ENCODE measurements at places on chromosomes 5 and 9. TPM values are rescaled to one million over a fixed set of nuclear protein-coding genes. Genes with fewer than 3 reads are reported as not detected.

ZNF483 gene
- total RNA-seq: 19.1 TPM

- DNase-seq: no peak
Observed at GRCh38 chr9:526904-527591, 312.4 kb downstream of the DOCK8 start.

DNA sequence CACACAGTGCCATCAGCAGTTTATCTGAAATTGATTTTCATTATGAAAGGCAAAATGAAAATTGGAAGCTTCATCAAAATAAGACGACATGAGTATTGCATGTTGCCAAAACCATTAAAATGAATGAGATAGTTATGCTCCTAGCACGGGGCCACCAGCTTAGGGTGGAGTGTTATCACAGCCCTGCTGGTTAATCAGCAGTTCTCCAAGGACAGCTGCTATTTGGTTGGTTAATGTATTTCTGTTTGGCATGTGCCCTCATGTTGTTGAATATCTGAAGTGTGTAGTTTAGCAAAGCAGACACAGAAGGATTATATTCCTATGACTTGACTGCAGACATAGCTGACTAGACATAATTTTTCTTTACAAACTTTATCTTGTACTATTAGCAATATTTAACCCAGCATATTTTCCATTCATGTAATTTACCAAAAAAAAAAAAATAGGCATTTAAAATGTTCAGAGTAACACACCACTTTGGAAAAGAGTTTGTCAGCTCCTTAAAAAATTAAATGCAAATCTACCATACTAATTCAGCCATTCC, 98.6 kb upstream of the PIK3R1 start:
- no peak for DNase-seq

GRCh38 chr9:115914291-115914690, 239.3 kb upstream of the PAPPA start:
- DNase-seq: no peak

BSPRY gene
- 10.2 TPM for total RNA-seq

- DNase-seq: no peak
Observed at GRCh38 chr5:142861011-142861410, 90.8 kb downstream of the ARHGAP26 start.

GRCh38 chr5:141875022-141875740, 3.0 kb downstream of the PCDH1 start:
- no peak for DNase-seq

DNA sequence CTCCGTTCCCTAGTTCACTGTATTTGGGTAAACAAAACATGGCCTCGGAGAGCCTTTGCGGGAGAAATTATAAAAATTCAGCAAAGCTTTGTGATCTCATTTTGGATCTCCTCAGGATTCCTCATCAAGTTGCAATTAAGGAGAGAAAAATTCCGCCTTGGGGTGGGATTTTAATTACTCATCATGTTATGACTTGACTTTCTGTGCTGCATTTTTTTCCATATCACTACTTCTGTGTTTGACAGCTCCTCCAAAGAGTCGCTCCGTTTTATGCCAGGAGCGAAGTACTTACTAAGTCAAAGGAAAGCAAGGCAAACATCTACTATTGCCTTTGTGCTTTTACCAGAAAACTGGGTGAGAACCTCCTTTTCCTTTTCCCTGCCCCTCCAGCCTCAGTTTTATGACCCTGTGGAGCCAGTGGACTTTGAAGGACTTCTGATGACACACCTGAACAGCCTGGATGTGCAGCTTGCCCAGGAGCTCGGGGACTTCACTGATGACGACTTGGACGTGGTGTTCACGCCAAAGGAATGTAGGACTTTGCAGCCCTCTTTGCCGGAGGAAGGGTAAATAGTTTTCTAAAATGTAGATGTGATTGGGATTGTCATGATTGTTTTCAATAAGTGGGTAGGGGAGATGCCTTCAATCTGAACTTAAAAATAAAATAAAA, 71.5 kb downstream of the DOCK8 start:
- no peak for DNase-seq

DNA sequence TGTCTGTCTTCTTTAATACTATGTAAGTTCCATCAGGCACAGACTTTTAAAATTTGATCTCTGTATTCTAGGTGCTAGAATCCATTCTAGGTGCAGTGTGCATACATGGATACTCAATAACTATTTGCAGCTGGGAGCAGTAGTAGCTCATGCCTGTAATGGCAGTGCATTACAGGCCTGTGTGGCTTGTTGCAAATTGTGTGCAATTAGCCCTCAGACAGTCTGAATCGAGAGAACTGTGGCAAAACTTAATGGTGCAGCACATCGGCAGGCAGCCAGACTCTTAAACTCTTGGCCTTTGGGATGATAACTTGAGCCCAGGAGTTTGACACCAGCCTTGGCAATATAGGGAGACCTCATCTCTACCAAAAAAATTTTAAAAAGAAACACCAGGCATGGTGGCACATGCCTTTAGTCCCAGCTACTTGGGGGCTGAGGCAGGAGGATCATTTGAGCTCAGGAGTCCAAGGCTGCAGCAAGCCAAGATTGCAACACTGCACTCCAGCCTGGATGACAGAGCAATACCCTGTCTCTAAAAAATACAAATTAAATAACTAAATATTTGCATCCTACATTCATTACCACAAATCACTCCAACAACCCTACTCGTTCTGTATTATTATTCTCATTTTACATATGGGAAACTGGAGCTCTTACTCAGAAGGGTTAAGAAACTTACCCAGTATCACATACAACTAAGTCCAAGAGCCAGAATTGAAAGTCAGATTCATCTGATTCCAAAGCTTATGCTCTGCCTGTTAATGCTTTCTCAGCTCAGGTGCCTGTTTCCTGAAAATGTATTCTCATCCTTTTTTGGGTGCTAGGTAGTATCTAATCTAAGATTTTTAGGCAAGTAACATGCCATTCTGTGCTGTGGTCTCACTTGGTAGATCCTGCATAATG, 30.1 kb downstream of the PRKACG start:
- DNase-seq: no peak

GRM6 gene
- not detected for total RNA-seq

DNA sequence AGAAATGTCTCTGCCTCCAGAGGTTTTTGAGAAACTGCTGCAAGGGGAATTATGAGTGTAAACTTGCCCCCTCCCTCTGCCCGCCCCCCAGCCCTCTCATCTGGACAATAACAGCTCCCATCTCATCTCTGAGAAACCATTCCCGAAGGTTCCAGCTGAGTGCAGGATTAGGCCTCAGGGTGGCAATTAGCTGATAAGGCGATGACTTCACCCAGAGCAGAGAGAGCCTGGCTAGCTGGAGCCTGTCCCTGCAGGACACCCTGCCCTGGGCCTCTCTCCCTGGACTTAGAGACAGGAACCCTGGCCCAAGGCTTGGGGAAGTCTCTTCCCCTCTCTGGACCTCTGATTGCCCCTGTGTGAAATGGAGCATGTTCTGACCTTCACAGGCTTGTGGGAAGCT, 45.7 kb upstream of the HAND1 start:
- no peak for DNase-seq

GRCh38 chr5:104184264-104184663, 621.7 kb upstream of the NUDT12 start:
- no peak for DNase-seq

- no peak for DNase-seq
Observed at GRCh38 chr5:74850030-74850429, 16.2 kb downstream of the FAM169A start.

DNA sequence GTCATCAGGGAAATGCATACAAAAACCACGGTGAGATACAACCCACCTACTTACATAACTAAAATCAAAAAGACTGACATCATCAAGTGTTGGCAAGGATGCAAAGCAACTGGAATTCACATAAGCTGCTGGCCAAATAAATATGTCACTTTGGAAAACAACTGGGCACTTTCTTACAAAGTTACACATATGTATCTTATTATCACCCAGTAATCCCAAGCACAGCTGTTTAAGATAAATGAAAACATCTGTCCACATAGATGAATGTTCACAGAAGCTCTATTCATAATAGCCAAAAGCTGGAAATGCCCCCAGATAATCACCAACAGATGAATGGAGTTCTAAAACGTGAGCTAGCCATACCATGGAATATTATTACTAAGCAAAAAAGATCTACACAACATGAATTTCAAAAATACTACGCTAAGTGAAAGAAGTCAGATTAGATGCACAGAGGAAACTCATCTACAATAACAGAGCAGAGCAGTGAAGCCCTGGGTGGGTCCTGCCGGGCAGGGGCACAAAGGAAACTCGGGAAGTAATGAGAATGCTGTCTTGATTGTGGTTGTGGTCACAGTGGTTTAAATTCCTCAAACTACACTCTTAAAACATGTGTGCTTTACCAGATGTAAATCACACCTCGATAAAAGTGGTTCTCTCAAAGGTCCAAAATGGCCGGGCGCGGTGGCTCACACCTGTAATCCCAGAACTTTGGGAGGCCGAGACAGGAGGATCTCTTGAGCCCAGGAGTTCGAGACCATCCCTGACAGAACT, 8.5 kb downstream of the CAMSAP1 start:
- DNase-seq: no peak

- no peak for DNase-seq
Observed at GRCh38 chr5:179923436-179923835, 15.7 kb upstream of the TBC1D9B start.

DNA sequence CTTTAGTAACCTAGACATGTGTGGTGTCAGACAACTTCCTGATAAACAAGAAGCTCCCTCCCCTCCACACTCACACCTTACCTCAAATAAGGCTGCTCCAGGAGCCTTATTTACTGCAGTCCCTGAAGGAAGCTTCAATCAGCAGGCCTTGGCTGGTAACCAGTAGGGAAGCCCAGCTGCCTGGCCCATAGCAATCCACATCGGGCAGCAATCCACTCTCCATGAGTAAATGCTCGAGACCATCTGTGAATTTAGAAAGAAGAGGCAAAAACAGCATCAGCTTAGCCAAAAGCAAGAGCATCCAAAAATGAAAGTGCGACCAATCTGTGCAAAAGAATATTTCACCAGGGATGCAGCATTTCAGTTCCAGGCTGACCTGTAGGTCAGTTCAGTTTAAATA, 213.3 kb upstream of the TUSC1 start:
- no peak for DNase-seq

DNA sequence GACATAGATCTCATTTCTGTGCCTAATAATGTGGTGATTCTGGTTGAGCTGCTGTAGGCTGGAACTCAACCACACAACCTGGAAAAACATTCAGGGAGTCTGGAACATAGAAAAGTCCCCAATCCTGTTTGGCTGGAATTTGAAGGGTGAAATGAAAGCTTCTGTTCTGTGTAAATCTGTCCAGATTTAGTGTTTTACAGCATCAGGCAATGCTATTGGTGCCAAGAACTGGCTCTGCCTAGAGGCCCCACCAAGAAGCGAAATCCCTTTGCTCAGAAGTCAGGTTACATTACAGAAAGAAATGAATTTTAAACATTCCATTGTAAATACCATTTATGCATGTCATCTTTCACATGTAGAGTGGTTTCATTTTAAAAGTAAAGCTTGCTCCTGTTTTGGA, 56.3 kb downstream of the TMEM174 start:
- no peak for DNase-seq

- no peak for DNase-seq
Observed at GRCh38 chr9:68887232-68887631, 126.7 kb downstream of the PRKACG start.

GRCh38 chr5:17150531-17150930, 66.9 kb upstream of the BASP1 start:
- no peak for DNase-seq

NOXA1 gene
- 12.5 TPM for total RNA-seq

PCDHA13 gene
- total RNA-seq: 0.42 TPM

DNA sequence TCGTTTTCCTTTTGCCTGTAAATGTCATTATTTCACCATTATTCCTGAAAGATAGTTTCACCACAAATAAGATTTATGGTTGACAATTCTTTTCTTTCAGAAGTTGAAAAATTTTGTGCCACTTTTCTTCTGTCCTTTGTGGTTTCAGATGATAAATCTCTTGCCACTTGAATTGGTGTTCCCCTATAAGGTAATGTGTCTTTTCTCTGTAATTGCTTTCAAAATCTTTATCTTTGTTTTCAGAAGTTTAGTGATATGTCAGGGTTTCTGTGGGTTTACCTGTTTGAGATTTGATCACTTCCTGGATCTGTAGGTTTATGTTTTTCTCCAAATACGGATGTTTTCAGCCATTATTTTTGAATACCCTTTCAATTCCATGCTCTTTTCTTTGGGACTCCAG, 14.6 kb downstream of the RASA1 start:
- DNase-seq: no peak

DNA sequence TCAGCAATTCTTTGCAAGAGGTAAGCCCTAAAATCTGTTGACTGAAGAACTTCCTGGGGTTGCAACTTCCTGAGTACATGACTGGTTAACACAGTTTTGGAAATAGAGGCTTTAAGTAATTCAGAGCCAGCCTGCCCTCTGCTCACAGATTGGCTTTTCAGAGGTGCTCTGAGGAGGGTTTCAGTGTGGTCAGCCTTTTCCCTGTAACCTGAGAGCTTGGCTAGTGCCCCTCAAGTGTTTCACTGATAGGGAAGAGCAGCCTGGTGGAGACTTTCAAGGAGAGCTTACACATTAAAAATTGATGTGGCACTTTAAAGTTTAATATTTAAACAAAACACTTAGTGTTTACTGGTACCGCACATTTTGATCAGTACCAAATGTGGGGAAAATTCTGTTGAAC, 56.7 kb upstream of the FOXB2 start:
- no peak for DNase-seq

DNA sequence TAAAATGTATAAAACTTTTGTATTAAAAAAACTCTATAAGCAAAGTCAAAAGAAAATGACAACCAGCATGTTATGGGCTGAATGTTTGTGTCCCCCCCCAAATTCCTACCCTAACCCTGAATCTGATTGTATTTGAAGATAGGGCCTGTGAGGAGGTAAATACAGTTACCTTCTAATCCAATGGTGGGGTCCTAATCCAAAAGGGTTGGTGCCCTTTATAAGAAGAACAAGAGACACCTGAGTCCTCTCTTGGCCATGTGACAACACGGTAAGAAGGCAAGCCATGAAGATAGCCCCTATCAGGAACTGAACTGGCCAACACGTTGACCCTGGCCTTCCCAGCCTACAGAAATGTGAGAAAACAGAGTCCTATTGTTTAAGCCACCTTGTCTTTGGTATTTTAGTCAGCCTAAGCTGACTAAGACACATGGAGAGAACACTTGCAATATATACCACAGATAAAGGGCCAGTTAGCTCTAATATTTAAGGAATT, 49.7 kb upstream of the AKNA start:
- no peak for DNase-seq

DNA sequence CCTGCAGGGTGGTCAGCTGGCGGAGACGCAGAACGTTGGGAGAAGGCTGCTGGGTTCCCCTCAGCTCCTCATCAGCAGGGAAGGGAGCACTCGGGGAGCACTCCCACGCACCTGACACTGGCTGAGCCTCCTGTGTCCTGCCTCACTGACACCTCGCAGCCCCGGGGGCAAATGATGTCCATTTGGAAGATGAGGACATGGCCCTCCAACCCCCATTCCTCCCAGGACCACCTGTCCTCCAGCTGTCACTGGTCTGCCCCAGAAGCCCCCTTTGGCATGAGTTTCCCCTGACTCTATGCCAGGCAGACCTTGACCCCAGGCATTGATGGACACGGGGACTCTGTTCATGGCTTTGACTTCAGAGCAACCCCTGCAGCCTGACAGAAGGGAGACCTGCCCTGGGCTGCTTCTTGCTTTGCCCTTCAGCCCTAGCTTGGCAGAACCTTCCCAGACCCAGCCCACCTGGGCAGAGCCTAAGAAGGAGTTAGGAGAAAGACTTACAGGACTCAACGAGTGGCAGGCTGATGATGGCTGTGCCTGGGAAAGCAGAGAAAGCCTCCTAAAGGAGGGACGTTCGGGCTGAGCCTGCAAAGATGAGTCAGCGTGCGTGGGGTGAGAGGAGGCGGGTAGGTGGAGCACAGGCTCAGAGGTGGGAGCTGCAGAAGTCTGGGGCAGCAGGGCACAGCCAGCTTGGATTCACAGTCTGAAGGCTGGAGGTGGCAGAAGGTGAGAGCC, 90.6 kb downstream of the LMX1B start:
- peak; percentile 44 for DNase-seq

- DNase-seq: no peak
Observed at GRCh38 chr9:35956651-35957050, 1.3 kb downstream of the OR2S2 start.

Data from ureter (tissue), 1 donor.